ENCODE measurements at places on chromosomes 4 and X.

DNA sequence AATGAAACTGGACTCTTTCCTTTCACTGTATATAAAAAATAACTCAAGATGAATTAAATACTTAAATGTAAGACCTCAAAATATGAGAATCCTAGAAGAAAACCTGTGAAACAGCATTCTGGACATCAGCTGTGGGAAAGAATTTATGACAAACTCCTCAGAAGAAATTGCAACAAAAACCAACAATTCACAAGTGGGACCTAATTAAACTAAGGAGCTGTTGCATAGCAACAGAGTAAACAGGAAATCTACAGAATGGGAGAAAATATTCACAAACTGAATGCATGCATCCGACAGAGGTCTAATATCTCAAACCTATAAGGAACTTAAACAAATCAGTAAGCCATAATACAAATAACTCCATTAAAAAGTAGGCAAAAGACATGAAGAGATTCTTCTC, 851.7 kb upstream of the PCDH10 start:
- no peak for DNase-seq

GRCh38 chr4:6917461-6918271, 8.0 kb downstream of the TBC1D14 start:
- DNase-seq = no peak

- no peak for DNase-seq
Observed at GRCh38 chr4:147481577-147482109, 746 bp downstream of the EDNRA start.

- DNase-seq = no peak
Observed at GRCh38 chrX:129247642-129248041, 275.6 kb downstream of the SMARCA1 start.

- DNase-seq = no peak
Observed at GRCh38 chr4:182019148-182019652, 224.0 kb upstream of the TENM3 start.

DNA sequence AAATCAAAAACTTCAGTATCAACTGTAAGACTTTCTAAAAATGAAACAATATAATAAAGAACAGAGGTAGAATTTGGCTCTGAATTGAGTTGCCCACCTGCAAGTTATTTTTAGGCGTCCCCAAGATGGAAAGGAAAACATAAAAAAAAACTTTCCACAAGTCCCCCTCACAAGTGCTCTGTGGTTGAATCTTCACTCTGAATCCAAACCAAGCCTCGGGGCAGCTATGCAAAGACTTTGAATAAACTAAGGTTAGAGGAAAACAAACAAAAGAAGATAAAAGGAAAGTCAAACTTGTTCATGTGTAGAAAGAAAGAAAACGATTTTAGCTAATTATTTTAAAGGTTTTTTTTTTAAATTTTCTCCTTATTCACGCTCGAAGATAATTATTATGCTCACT, 372.4 kb upstream of the SLIT2 start:
- DNase-seq = no peak

DNA sequence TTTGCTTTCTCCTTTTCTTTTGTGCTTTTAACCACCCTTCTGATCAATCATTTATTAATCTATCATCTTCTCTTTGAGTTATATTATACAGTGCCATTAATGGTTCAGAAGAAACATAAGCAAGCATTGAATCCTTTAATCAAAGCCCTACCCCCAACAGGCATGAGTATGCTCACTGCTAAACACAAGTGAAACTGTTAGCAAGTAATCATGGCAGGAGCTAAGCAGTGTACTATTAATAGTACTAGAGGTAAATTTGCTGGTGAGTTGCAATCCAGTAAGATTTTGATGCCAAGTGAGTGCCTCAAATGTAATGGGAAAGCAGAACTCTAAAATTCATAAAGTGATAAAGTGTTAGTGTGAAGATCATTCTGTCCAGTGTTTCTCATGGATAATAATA, 57.2 kb downstream of the FNIP2 start:
- no peak for DNase-seq

GRCh38 chr4:36328130-36328529, 46.7 kb downstream of the DTHD1 start:
- DNase-seq = no peak

GRCh38 chrX:12906046-12906761, at the start of gene TLR8:
Gene TLR8 (plus strand): TSS chrX:12906620. CDS start chrX:12906707, 87 bp downstream.
- DNase-seq = no peak

DNA sequence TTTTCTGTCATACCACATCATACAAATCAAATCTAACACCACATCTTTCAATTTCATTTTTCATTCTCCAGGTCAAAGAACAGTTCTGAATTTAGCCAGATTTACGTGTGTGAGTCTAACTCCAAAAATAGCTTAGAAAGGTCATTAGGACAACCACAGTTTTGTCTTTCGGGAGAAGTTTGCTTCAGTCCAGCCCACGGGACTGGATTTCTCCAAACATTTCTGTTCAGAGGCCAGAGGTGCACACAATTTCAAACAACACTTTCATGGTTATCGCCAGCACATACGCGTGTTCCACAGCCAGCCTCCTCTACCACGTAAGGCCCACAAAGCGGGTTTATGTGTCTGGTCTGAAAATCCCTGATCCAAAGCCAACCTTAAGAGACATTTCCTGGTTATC, 65.9 kb downstream of the VEGFC start:
- DNase-seq = no peak

- no peak for DNase-seq
Observed at GRCh38 chr4:176540814-176541213, 221.0 kb downstream of the SPCS3 start.

GRCh38 chr4:82611982-82612381, 50.2 kb upstream of the TMEM150C start:
- DNase-seq = no peak

DNA sequence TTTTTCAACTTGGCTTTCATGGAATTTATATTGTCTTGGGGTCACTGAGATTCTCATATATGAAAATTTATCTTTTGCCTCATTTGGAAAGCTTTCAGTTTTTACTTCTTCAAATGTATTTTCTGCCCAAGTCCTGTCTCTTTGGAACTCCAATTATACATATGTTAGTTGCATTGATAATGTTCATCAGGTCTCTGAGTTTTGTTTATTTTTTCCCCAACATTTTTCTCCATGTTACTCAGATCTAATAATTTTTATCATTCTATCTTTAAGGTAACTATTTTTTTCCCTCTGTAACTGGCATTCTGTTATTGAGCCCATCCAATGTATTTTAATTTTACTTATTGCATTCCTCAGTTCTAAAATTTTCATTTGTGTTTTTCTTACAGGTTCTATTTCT, 10.7 kb upstream of the TRO start:
- no peak for DNase-seq

GRCh38 chr4:149584722-149585121, 230.9 kb downstream of the IQCM start:
- no peak for DNase-seq

- no peak for DNase-seq
Observed at GRCh38 chr4:161817914-161818313, 345.9 kb downstream of the FSTL5 start.

DNA sequence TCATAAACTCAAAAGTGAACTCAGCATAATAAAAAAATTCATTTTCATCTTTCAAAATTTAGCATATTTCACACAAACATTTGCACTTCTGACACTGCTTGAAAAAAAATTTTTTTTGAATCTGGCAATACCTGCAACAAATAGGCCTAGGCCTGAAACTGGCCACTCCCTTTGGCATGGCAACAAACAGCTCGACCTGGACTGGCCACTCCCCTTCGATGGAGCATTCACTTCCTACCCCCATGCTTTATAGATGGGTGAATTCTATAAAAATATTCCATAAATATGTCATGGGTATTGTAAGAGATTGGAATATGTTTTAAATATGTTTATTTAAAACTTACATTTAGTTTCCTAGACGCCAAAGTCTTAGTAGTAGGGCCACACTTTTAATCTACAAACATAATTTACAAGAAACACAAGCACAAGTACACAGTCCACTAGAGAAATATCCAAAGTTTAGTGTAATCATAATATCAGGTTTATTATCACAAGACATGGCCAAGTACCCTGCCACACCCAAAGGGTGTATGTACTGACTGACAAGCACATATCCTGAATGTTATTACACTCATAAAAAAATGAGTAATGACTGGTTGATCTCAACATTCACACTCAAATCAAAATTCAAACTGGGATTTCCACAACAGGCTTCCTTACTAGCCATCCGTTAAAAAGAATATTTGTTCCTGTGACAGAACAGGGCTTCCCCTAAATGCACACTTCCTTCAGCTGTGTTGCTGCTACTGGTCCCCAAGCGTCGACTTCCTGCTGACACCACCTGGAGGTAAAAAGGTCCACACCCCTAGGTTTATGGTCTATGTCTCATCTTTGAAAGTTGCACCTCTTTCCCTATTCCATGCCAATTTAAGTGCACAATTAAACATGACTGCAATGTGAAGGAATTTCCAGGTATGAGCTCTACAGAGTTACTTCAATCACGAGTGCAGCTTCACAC, 271.5 kb downstream of the NR3C2 start:
- no peak for DNase-seq

GRCh38 chr4:62359441-62360155, 1159.5 kb downstream of the ADGRL3 start:
- no peak for DNase-seq

GRCh38 chr4:113878668-113879067, 100.8 kb downstream of the ARSJ start:
- DNase-seq = no peak

- DNase-seq = no peak
Observed at GRCh38 chr4:58749206-58749605, 1639.0 kb upstream of the IGFBP7 start.

GRCh38 chr4:109592367-109592766, 32.3 kb downstream of the MCUB start:
- DNase-seq = no peak

DNA sequence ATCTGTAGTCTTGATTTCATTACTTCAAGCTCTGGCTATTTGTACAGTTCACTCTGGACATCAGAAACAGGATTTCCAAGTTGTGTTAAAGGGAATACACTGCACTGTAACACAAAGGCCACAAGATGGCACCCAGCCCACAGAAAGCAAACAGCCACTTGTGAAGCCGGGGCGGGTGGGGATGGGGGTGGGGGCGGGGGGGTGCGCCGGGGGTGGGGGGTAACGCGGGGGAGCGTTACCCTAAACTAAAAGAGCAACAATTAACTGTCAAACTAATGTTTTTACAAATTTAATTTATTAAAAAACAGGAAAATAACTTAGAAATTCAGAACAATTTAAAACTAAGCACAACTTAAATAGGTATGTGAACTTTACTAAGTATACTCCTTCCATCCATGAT, 27.3 kb downstream of the PRDX4 start:
- DNase-seq = no peak

GRCh38 chrX:1912193-1912592, 297.3 kb downstream of the ASMT start:
- DNase-seq = no peak

DNA sequence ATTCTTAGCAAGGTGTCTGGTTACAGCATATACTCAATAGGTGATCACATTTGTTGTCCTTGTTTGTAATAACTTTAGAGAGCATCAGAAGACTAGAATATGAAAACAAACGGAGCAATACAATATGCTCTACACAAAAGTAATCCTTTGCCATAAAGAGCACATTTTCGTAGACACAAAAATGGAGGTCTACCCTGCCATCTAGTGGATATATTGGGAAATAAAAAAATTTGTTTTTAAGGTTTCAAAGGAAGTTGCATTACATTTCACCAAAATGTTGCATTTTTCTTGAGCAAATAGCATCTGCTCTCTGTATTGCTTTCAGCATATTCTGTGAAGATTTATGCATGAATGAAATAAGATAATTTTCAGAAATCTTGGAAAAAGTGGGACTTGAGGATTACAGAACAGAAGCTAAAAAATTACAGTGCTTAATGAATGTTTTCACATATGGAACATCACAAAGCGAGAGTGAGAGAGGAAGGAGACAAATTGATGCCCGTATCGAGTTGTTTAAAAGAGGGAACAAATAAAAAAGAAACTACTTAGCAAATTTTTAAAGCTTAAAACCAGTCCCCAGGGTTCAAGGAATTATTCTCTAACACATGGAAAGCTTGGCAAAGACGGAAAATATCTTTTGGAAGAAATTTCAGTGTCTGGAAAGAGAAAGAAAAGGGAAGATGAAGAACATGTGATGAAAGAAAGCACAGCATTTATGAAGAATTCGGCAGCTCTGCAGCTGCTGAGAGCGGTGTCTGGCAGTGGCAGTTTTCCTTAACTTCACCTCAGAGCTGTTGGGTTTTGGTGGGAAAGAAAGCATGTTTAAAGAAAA, 390.1 kb downstream of the ANKRD50 start:
- DNase-seq = no peak

DNA sequence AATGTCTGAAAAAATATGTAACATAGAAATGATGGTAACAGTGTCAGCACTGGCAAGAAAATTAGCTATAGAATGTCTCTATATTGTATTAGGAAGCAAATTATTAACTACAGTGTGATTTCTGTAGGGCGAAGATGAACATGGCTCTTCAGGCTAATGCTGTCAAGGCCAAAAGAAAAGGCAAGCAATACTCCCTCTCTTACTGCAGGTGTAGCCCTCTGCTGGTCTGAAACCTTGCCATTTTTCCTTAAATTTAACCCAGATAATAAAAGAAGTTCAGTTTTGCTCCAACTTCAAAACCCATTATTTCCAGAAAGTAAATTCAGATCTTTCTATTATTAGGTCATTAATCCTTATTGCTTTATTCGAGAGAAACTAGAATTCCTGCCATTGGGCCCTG, 215.9 kb downstream of the LRBA start:
- no peak for DNase-seq

GRCh38 chr4:108169664-108170063, 932 bp upstream of the LEF1 start:
- DNase-seq = no peak

DNA sequence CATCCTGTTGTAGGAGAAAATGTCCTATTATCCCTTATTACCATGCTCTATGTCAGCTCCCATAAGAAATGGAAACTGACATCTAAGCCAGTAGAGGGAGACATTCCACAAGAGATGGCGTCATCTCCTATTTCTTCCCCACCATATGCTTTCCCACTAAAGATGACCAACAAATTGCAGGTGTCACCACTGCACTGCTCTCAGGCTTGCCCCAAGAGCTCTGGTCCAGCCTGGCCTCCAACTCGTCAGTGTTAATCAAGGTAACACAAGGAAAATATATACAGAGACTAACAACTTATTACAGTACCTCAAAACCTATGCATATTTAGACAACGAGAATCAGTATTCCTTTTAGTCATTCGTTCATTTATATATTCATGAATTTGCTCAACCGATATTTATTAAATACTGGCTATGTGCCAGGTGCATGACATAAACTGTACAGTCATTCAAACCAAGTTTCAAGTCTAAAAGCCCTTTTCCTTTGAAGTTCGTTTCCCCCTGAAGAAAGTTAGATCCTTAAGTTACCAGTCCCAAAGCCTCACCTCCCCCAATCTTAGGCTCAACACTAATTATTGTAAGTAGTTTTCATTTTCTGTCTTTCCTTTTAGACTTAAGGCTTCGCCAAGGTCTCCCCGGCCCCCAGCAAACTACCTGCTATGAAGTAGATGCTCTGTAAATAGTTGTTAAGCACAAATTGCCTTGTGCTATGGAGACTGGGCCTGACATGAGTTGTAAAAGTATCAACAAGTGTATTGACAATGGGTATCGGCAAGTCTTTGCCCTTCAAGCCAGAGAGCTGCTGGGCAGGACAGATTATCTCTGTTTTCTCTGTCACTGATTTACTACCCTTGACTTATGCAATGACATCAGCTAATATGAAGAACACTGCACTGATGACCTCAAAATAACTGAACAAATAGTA, 3.1 kb upstream of the FGB start:
- DNase-seq = no peak

- no peak for DNase-seq
Observed at GRCh38 chr4:156829201-156829873, 142.3 kb downstream of the PDGFC start.

Measured in stimulated activated CD8-positive, alpha-beta memory T cell treated with anti-CD3 and anti-CD28 coated beads, Interleukin-7, amount 100 ng/mL, for 1 hour (primary cell).